ENCODE measurements at places on chromosomes 7 and 10.
A peak's percentile ranks its signal among the peaks of the same experiment; 100 is the strongest.

DNA sequence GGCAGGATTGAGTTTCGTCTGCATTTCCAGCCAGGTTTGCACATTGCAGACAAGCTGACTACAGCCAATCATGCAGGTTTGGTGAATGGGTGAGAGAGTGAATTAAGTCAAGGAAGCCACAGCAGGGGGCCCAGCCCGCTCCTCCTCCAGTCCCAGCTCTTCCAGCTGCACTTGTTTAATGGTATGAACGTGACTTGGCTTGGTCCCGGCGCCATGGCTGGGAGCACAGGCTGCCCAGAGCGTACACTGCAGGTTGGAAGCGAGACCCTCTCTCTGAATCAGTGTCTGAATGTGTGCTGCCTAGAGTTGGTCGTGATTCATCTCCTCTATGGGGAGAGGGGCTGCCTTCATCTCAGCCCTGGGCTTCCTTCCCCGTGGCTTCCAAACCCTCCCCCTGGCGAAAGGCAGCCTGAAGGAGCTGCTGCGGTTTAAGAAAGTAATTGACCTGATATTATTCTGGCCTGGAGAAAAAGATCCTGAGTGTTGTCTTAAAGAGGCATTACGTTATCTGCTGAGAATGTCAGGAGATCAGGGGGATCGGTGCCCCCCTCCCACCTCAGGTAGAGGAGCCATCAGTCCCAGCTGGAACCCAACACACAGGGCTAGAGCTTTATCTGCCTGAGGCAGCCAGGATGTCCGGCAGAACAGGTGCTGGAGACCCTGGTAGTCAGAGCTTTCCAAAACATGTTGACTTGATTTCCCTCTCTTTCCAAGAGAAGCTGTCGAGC, 132.1 kb downstream of the COL26A1 start:
- no peak for DNase-seq

DNA sequence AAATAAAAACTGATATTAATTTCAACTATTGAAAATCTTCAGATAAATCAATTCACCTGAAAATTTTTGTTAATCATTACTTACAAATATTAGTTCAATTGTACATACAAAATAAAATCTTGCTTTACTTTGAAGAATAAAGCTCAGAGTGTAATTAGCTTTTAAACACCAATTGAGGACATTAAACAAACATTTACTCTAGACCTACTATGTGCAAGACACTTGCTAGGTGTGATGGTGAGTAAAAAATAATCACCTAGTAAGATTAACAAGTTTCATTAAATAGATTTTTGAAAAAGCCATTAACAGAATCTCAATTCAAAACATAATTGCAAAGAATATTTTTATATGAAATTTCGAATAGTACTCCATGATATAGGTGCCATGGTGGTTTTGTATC, 3.9 kb upstream of the MLLT10 start:
- DNase-seq: no peak

- DNase-seq: no peak
Measured at GRCh38 chr10:132532749-132533560, 4.6 kb upstream of the INPP5A start.

- no peak for DNase-seq
Measured at GRCh38 chr10:91349381-91349780, 60.8 kb upstream of the HECTD2 start.

DNA sequence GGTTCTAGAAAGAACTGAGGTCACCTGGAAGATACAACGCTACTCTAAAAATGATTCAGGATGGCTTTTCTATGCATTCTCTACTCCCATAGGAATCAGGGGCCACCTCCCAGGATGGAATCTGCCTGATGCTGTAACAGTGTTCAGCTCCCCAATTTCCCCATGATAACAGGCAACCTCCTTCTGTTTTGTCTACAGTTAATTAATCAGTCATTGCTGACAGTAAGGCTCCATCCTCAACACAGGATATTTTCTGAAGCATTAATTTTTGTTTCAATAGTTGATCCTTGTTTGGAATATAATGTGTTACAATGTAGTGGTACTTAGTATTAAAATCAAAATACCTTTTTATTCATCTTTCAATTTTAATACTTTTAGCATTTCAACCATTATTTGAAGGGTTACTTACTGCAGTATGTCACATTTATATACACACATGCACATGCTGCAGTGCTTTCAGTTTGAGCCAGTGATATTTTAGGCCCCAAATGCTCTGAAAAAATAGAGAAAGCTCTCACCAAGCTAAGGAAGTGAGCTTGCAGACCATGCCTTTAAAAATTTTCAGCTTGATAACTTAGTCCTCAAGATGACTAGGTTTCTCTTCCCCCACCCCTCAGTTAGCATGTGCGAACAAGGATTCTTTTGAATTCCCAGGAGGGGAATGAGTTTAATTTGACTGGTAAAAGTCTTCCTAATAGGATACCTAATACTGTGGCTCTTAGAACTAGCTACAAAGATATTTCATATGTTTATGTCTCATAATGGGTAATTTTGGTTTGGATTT, 592 bp upstream of the PIK3CG start:
- peak; percentile 24 for DNase-seq

DNA sequence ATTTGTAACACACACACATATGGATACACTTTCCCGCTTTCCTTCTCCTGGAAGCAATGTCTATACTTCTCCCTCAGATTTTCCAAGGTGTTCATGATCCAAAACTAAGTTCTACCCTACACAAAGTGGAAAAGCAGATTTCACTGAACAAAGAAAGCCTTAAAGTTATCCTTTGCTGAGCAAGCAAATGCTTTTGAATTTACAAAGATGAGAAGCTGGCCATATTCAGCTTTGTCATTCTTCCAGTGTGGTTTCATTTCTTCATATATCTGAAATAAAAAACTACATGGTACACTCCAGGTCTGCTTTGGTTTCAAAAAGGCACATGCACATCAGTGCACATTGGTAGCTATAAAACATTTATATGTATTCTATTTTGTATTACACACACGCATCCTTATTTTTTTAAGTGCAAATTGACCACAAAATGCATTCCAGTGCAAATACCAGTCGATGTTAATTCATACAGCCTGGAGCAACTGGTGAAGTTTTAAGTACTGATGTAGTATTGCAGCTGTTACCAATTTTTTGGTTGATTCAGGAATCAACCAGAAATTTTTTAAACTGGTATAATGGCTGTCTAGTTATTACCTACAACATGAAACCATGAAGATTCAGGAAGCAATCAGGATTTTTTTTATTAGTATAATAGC, 65.5 kb upstream of the SRPK2 start:
- DNase-seq: no peak

DNA sequence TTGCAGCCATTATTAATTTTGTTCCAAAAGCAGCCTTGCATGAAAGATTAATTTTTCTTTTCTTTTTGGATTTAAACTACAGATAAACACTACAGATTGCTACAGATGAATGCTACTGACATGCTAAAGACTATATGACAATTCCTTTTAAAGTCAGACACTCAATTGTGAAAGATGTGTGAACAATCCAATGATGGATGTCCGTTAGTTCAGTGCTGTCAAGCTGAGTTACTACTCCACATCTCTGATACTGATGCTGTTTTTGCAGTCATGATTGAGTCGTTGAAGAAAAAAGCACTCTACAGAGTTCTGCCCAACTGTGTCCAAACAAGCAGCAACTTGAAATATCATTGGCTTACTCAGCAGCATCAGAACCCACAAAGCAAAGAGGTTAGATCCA, 146.8 kb downstream of the OTUD1 start:
- DNase-seq: no peak

DNA sequence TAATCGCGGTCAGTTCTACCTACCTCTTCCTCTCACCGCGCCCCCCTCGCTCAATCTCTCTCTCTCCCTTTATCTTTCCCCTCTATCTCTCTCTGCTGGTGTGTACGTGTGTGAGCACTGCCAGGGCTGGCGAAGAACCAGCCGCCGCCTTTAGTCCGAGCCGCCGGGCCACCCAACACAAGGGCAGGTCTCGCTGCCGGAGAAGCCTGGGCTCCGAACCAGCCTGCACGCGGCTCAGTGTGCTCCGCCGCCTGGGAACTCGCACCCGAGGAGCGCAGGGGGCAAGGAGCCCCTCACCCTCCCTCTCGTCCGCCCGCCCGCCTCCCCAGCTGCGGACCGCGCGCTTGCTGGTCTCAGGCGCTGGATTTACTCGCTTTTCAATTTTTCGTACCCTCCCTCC, 1.7 kb downstream of the NXPH1 start:
- no peak for DNase-seq

DNA sequence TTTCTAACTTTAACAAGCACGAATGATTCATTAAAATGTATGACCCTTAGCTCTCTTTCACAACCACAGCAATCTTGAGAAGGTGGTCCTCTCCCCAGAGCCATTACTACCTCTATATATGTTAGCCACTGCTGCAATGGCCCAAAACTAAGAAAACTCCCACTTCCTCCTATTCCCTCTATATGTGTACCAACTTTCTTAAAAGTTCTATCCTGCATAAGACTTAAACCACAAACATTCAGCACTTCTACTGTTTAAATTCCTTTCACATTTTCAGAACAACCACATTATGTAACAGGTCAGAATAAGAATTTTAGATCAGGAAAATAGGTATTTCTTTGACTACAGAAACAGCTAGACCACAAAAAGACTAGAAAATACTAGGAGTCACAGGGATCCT, 36.2 kb downstream of the WASL start:
- no peak for DNase-seq

- no peak for DNase-seq
Measured at GRCh38 chr7:143394777-143395176, 13.6 kb downstream of the ZYX start.

DNA sequence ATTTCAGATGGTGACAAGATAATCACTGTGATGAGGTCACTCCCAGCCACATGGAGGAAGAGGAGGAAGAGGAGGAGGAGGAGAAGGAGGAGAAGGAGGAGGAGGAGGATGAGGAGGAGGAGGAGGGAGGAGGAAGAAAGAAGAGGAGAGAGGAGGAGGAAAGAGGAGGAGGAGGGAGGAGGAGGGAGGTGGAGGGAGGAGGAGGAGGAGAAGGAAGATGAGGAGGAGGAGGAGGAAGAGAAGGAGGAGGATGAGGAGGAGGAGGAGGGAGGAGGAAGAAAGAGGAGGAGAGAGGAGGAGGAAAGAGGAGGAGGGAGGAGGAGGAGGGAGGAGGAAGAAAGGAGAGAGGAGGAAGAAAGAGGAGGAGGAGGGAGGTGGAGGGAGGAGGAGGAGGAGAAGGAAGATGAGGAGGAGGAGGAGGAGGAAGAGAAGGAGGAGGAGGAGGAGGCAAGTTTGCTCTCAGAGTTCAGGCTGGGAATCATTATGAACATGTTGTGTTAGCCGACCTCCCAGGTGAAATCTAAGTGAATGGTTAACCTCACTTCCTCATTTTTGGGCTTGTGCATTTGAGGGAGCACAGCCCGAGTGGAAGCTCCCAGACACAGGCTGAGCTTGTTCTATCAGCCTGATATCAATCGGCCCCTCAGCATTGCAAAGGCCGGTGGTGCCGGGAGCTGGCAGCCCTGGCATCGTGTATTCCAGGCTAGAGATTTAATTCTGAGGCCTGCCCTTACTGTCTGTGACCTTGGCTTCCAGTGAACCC, 236.2 kb upstream of the PITRM1 start:
- no peak for DNase-seq

Measured in CD4-positive, alpha-beta T cell treated with Interleukin-6 at 100 ng/mL for 8 hours (primary cell).